ENCODE measurements at places on chromosomes 4 and X.
A peak's percentile ranks its signal among the peaks of the same experiment; 100 is the strongest.

- no peak for DNase-seq
These were observed 739 bp downstream of the GAK start for GRCh38 chr4:931194-931959.

DNA sequence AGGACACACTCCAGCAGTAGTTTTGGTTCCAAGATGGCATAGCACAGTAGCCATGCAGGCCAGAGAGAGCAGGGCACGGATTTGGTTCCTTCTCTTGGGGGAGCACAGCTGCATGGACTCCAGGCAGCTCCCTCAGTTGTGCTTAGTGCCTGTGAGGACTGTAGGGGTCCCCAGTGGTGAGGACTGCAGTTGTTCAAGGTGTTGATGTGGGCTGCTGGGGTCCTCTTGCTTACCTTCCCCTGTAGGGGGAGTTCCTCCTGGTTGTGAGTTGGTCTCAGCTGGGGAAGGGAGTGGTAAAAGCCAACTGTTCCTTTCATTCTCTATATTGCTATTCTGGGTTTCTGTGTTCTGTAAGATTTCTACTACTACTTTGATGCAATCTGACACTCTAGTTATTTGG lies 606.5 kb downstream of the MAGEB5 start:
- DNase-seq, result no peak

GRCh38 chr4:189771696-189772361 lies 168.8 kb upstream of the FRG1 start:
- no peak for DNase-seq

DNA sequence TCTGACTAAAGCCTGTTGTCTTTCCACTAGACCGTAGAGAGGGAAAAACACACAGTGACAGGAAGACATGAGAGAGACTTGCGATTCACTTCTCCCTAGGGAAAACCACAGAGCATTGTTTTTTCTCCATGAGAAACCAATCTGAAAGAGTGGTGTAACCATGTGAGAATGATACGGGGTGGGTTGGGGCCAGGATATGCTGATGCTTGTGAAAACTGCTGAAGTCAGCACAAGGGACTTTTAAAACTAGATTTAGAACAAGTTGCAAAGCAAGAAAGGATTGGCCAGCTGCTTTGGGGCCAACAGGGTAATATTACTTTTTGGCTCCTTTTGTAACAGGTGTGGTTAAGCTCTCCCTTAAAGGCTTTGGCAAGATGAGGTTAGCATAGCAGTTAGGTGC lies 66.1 kb downstream of the NHSL2 start:
- DNase-seq, result no peak

GRCh38 chr4:17657090-17657489 lies 42.6 kb downstream of the MED28 start:
- no peak for DNase-seq

GRCh38 chr4:184952522-184952921 lies 65.8 kb upstream of the HELT start:
- DNase-seq, result no peak

DNA sequence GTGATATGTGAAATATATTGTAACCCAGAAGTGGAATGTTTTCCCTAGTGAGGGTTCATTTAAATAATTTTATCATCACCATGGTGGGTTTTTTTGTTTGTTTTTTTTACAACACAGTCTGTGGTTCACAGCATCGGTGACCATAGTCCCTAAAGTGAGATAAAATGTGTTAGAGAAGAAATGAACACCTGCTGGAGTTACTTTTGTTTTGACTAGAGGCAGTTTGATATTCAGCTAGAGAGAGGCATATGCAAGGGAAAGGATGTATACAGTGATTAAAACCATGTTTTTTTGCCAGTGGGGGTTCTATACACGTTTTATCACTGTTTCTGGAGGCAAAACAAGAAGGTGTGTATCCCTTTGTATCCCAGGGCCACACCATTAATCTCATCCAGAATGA lies 541.5 kb downstream of the PCDH7 start:
- no peak for DNase-seq

DNA sequence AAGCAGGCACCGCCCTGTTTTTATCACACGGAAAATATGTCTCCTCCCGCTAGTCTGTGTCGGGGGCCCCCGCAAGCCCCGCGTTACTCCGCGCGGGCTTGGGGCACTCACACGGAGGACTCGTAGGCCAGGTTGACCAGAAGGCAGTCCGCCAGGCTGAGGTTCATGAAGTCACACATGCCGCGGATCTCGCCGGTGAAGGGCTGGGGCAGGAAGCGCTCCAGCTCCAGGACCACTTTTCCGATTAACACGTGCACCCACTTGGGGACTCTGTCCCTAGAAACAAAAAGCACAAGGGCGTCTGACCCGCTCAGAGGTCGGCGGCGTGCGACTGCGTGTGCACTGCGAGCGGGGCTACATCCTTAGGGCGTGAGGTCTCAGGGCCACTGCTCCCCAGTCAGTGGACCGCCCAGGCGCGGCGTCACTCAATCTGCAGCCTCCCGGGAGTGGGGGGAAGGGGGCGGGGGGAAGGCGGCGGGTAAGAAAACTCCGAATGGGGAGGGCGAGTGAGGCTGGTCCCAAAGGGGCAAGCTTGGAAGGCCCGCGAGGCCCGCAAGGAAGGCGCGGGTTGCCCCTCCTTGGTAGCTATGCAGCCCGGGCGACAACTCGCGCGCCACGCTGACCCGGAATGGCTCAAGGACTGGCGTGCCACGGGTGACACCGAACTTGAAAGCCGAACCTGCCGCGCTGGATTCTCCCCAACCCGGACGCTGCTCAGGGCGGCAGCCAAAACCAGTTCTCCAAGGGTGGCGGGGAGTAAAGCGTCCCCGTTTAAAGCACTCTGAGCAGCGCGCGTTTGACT lies 722 bp downstream of the NAAA start:
- peak; percentile 54 for DNase-seq

DNA sequence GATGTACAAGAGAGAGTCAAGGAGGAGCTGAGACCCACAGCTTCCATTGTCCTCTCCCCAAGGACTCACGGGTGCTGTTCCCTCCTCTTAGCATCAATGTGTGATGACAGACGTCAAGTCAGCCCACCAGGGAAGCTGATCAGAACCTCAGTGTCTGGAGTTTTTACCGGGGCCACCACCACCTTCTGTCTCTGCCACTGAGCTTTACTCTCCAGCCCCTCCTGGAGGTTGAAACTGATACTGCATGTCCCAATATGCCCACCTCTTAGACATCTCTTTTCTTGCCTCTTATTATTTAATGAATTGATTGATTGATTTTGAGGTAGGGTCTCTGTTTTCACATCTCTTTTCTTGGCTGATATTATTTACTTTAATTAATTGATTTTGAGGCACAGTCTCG lies 10.3 kb upstream of the AKAP17A start:
- DNase-seq, result peak; percentile 42

- DNase-seq, result no peak
These were observed 4.7 kb upstream of the AMMECR1 start for GRCh38 chrX:110322603-110323002.

- DNase-seq, result no peak
These were observed 184.8 kb downstream of the UNC5C start for GRCh38 chr4:95363966-95364365.

GRCh38 chr4:181877329-181877848 lies 365.8 kb upstream of the TENM3 start:
- DNase-seq, result no peak

Data from activated CD4-positive, alpha-beta T cell treated with anti-CD3 and anti-CD28 coated beads for 1 hour (primary cell).